ENCODE measurements at places on chromosomes 3 and 15.

DNA sequence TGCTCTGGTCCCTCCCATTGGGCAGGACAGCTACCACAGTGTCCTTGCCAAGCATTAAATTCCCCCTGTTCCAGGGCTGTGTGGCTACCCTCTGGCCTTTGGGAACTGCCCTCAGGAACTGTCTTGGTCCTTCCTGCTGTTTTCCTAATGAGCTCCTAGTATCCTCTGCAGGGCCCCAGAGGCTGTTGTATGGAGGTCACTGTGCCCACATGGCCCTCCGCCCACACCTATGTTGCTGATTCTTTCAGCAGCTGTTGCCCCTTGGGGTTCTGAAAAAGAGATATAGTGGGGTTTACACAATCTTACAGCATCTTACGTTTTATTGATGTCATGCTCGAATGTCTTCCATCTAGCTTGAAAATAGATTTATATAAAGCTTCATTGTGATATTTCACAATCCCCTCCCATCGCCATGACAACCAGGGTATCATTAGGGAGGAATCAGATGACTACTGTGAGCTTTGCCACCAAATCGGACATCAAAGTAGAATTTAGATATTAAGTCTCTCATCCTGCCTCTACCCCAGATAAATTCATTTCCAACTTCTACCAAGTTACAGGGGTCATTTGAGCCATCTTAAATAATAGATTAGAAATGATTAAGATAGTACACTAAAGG lies 97.1 kb upstream of the NR2E3 start:
- DNase-seq, result no peak

DNA sequence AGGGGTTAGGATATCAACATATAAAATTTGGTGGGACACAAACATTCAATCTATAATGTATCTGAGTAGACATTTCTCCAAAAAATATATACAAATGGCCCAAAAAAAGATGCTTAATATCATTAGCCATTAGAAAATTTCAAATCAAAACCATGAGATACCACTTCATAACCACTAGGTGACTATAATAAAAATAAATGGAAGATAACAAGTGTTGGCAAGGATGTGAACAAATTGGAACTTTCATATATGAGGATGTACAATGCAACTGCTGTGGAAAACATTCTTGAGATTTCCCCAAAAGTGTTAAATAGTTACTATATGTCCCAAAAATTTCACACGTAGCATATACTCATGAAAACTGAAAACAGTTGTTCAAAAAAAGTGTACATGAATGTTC lies 36.5 kb upstream of the WNT7A start:
- no peak for DNase-seq

- DNase-seq, result no peak
Observed at GRCh38 chr15:47620960-47621681, 96.2 kb upstream of the SEMA6D start.

DNA sequence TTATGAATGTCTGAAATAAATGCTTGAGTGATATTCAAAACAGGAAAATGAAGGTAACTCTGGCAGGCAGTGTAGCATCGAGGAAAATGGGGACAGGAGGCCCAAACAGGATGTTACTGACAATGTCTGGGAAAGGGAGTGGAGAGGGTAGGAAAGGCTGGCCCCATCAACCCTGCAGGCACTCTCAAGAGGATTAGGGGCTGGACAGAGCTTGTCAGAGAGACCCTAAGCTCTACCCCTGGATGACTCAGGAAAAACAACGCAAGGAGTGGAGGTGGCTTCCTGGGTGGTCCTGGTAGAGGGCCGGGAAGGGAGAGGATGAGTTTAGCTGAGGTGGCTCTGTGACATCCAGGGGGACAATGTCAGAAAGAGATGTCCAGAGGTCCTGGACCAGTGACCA lies 106.0 kb downstream of the RYK start:
- DNase-seq, result no peak

DNA sequence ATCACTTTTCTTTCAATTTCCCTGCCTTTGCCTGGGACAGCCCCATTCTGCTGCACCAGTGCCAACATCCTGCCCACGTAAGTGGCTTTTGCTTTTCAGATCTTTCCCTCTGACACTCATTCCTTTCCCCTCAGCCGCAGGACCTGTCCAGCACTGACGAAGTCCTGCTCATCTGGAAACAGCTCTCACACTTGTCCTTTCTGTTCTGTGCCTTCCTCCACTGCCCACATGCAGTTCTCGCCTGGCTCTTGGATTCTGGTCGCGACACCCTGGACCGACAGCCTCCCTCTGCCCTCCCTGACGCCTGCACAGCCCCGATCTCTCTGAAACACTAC lies 99.7 kb downstream of the ADCY5 start:
- DNase-seq, result peak; percentile 17

- DNase-seq, result no peak
Observed at GRCh38 chr3:171401432-171401831, 58.8 kb downstream of the TNIK start.

GRCh38 chr3:21508246-21508645 lies 242.8 kb downstream of the ZNF385D start:
- DNase-seq, result no peak

- no peak for DNase-seq
Observed at GRCh38 chr15:60460931-60461330, 18.0 kb downstream of the ICE2 start.

DNA sequence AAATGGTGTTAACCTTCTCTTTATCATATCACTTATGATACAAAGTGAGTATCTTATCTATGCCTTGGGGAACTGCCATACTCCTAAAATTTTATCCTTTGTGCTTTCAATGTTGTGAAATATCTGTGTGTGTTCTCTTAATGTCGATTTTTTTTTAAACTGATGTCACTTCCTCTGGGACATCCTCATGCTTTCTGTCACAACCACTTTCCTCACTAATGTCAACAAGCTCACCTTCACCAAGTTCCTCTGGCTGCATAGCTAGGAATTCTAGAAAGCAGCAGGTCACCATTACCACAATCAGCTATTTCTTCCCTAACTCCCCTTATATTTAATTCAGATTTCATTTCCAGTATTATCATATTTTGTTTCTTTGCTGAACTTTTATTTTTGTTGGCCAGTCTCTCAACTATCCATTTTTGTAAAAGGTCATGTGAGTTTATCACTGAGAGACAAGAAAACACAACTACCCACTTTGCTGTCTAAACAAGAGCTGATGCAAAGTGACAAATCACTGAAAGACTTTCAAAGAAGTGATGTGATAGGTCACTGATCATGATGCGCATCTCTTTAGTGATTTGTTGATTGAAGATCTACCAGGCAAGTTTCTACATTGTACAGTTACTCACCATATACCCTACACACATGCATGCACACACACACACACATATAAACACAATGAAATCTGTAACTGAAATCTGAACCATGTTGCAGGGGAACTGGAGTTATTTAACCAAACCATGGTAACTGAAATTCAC lies 369.0 kb downstream of the ULK4 start:
- DNase-seq, result no peak

- no peak for DNase-seq
Observed at GRCh38 chr3:71709908-71710511, 15.2 kb downstream of the EIF4E3 start.

DNA sequence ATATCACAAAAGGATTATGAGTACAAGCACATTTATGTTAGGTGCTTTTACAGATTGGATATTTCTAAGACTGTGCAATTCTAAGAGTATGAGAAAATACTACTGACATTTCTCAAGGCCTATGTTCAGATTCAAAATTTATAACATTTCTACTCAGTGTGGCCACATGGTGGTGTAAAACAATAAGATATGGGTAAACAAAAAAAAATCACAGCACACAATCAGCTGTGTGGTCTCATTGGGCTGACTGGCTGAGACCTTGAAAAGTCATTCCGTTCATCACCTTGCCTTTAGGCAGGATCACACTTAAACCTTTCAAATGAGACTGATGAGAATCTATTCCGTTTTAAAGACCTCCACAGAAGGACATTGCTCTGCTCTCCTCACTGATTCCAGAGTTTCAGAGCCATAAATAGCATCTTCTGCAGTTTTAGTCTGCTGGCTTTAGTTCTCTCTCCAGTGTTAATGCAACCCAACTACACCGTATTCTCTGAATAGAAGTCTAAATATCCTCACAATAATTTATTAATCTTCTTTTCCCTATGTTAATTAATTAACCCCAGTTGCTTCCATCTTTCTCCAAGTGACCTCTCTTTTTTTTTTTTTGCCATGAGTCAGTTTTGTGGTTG lies 158.2 kb downstream of the SPATA16 start:
- DNase-seq, result no peak

DNA sequence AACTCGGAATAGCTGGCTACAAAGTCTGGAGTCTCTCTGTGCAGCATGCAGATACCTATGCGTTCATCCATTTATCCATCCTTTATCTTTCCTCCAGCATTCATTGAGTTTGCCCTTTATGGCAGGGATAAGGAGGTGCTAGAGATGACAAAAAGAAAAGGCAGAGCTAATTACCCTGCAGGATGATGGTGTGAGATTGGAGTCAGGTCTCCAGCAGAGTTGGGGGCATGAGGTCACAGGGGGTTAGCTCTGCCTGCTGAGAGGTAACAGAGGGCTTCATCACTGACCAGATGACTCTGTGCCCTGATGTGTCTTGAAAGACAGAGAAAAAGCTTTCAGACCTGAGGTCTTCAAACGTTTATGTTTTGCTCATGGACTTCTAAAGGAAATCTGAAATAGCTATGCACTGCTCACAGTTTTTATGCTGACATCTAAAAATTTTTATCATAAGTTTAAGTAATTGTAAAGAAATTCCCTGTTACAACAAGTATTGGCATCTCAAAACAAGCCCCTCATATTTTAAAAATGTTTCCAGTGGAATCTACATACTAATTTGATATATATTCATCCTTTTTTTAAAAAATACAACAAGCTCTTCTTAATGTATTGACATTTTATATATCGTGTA lies 132.3 kb upstream of the ANKRD28 start:
- no peak for DNase-seq

- DNase-seq, result no peak
Observed at GRCh38 chr3:27561576-27561975, 77.4 kb upstream of the SLC4A7 start.

- no peak for DNase-seq
Observed at GRCh38 chr3:170440344-170440743, 21.7 kb downstream of the CLDN11 start.

DNA sequence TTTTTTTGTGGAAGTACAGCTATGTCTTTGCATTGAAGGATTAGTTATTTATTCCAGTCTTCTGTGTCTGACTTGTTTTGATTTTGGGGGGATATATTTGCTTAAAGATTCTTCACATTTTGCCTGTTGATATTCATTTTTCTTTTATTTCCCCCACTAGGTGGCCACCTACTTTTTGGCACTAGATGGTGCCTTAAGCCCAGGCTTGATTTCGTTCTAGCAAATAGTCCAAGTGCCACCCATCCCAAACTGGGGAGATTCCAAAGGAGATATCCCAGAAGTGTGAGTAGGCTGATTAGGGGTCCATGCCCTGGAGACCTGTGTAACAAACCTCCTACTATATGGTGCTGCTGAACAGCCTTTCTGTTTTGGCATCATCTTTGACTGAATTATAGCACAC lies 80.0 kb upstream of the SPATA16 start:
- no peak for DNase-seq

GRCh38 chr3:86056962-86057361 lies 934.0 kb downstream of the VGLL3 start:
- DNase-seq, result no peak

DNA sequence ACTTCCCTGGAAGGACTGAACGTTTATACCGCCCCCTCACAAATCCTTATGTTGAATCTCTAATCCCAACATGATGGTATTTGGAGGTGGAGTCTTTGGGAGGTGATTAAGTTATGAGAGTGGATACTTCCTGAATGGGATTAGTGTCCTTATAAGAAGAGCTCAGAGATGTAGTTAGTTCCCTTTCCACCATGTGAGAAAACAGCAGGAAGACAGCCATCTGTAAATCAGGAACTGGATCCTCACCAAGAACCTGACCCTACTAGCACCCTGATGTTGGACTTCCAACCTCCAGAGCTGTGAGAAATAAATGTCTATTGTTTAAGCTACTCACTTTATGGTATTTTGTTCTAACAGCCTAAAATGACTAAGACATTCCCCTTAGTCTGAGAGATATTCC lies 33.3 kb upstream of the SACM1L start:
- no peak for DNase-seq

- no peak for DNase-seq
Observed at GRCh38 chr3:196121066-196121465, 39.2 kb upstream of the TFRC start.

DNA sequence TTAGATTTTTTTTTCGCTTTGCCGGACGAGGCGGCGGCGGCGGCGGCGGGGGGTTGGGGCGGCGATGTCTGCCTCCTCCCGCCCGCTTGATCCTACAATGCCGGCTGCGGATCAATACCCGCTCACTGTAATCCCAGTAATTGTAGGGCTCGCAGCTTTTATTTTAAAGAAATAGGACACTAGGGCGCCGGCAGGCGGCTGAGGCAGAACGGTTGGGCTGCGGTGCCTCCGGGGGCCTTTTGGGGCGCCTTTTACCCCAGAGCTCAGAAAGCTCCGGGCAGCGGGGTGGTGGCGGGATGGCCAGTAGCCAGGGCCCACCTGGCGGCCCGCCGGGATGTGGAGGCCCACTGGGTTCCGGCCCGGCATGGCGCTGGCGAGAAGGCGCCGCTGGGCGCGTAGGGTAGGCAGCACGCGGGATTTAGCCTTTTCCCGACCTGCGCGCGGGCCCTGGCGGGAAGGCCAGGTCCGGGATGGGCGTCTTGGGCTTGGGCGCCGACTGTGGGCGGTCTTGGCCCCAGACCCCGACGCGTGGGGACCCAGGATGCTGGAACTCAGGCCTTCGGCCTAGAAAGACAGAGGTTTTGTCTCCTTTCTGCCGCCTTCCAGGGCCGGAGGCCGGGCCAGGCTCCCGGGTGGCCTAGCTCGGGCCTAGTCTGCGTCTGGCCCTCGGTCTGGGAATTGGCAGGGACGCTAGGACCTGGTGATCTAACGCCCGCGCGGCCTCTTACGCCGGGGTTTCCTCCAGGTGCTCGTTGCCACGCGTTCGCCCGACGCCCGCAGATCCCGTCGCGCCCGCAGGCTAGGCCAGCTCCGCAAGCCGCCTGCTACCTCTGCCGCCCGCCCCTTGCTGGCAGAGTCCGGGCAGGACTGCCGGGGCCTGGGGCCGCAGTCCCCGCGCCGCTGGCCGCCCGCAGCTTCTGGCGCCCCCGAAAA lies 15.5 kb upstream of the ONECUT1 start:
- DNase-seq, result peak; percentile 40

DNA sequence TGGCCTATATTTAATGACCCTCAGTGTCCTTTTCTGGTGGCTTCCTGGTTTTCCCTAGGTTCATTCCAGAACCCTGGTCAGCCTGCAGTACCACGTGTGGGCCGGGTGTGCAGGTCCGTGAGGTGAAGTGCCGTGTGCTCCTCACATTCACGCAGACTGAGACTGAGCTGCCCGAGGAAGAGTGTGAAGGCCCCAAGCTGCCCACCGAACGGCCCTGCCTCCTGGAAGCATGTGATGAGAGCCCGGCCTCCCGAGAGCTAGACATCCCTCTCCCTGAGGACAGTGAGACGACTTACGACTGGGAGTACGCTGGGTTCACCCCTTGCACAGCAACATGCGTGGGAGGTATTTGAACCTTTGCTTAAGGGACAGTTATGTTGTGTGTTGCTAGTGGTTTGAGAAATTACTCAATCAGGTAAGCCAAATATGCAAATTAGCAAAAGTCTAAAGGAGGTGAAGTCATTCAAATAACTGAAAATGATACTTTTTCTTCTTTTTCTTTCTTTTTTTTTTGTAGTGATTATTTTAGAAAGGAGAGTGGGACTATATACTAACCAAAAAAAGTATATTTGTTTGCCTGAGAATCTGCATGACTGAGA lies 259.2 kb downstream of the ADAMTSL3 start:
- no peak for DNase-seq

All from Right ventricle myocardium superior (tissue), 1 donor.